T-helper 17 cell (primary cell): ENCODE measurements at places on chromosomes 2 and 18. TPM values are rescaled to one million over a fixed set of nuclear protein-coding genes. Genes with fewer than 3 reads are reported as not detected.

The DYSF gene
- 0.34 TPM for total RNA-seq

The CCDC85A gene
- total RNA-seq, result not detected

The PLEKHM3 gene
- total RNA-seq, result 14.3 TPM

The RAMP1 gene
- not detected for total RNA-seq

The RGPD4 gene
- total RNA-seq, result not detected

The GRB14 gene
- total RNA-seq, result 0.91 TPM

The ZDBF2 gene
- total RNA-seq, result 14.0 TPM

The NAT8 gene
- not detected for total RNA-seq

The ALPP gene
- 0.29 TPM for total RNA-seq

The OSR1 gene
- not detected for total RNA-seq

The MYOM1 gene
- 0.92 TPM for total RNA-seq

The ANTXR1 gene
- not detected for total RNA-seq

The SOS1 gene
- total RNA-seq, result 65.2 TPM

The SERPINB10 gene
- total RNA-seq, result not detected

The GALNT3 gene
- 7.7 TPM for total RNA-seq

The GAL3ST2 gene
- total RNA-seq, result 2.2 TPM

The BOLL gene
- total RNA-seq, result not detected

The RAB12 gene
- total RNA-seq, result 15.8 TPM

The MC2R gene
- total RNA-seq, result not detected

The CAPN14 gene
- 0.18 TPM for total RNA-seq

The DLX2 gene
- not detected for total RNA-seq

The KLHL30 gene
- not detected for total RNA-seq

The ANKRD62 gene
- total RNA-seq, result not detected
